ENCODE measurements at places on chromosomes 3 and 15.

DNA sequence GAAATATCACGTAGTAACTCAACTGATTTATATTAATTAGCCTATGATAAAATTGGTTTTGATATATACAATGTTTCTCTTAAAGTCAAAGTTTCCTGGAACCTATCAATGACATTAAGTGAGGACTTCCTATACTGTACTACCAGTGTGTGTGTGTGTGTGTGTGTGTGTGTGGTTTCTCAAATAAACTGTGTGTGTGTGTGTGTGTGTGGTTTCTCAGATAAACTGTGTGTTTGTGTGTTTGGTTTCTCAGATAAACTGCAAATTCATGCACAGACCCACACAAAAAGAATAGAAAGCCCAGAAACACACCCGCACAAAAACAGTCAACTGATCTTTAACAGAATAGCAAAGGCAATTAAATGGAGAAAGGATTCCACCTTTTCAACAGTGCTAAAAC is 14.5 kb upstream of the WDR5B start:
- no peak for DNase-seq

GRCh38 chr3:49671291-49672288 is 2.6 kb upstream of the APEH start:
- DNase-seq = peak; percentile 80

DNA sequence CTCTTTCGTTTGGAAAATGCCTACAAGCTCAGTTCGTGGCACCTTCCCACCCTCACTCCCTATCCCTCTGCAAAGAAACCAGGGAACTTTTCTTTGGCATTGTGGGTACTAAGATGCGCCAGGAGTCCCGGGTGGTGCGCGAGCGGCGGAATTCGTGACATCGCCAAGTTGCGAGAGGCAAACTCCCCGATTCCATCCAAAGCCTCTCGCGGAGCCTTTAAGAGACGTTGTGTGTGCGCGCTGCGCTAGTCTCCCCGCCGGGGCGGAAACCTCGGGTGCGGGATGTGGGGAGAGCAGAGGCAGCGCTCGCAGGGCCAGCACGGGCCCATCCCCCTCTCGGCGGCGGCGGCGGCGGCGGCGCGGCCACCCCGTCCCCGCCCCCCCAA is 443 bp upstream of the NR2F2 start:
- no peak for DNase-seq

DNA sequence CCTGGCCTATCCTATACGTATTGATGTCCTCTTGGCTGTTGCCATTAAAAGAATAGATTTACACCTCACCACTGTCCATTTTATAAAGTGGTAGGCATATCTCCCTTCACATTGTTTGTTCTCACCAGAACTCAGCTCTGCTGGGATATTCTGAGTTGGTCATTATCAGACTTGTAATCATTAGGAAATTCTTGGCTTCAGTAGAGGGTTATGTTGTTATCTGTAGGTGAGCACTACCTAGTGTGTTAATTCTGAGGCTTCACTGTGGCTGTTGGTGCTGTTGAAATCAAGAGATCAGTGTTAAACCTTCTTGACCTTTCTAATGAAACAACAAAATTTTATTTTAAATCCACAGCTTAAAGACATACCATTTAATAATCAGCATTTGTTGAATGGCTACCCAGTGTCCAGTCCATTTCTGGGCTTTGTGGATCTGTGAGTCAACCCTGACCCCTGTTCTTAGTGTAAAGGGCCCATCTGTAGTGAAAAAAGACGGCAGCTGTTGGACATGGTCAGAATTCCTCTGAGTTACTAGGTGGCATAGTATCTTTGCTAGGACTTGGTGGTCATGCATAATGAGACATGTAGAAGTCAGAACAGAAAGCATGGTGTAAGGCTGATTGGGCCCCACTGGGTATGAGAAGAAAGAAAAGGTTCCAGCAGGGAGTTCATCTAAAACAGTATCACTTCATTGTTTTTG is 32.9 kb upstream of the P4HTM start:
- no peak for DNase-seq

GRCh38 chr15:64001148-64001547 is 45.1 kb downstream of the DAPK2 start:
- DNase-seq = no peak

GRCh38 chr15:40937762-40938535 is 8.8 kb downstream of the DLL4 start:
- peak; percentile 59 for DNase-seq

GRCh38 chr3:197368330-197368729 is 69.9 kb upstream of the DLG1 start:
- no peak for DNase-seq

DNA sequence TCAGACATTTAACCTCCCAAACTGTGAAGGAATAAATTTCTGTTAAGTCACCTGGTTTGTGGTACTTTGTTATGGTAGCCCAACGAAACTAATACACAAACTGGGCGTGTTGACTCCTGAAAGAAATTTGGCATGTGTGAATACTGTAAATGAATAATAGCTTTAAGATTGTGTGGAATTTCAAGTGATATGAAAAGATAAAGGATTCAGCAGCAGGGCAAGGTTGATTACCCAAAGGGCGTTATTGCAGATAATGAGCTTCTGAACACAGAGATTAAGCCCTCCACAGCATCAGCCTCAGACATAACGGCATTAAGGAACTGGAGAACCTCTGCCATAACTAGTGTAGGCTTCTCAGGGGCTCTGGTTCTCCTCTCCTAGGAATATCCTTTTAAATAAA is 451.5 kb upstream of the NECTIN3 start:
- no peak for DNase-seq

DNA sequence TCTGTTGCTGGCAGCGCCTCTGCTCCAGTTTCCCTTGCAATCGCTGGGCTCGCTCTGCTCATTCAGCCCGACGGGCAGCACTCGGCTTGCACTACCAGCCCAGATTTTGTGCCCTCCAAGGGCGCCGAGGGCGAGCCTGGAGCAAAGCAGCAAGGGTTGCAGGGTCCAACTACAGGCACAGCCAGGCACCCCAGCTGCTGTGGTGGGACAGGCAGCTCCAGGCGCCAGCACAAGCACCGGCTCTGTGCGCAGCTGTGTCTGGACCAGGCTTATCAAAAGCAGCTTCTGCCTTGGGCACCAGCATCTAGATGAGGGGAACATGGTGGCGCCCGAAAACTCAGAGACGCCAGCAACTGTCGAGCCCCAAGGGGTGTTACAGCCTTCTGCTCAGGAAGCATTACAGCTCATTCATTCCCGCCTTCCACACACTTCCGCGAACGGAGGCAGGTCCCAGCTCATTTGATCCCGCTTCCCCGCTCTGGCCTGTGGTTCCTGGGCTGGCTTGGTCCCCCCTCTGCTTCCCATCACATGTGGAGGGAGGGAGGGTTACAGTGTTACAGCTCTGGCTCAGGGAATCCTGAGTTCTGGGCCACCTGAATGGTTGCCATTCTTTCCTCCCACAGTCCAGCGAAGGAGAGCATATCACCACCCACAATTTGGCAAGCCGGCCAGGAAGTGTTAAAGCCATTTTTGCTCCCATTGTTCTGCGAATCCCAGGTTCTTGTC is 409.9 kb upstream of the ALCAM start:
- DNase-seq = no peak

DNA sequence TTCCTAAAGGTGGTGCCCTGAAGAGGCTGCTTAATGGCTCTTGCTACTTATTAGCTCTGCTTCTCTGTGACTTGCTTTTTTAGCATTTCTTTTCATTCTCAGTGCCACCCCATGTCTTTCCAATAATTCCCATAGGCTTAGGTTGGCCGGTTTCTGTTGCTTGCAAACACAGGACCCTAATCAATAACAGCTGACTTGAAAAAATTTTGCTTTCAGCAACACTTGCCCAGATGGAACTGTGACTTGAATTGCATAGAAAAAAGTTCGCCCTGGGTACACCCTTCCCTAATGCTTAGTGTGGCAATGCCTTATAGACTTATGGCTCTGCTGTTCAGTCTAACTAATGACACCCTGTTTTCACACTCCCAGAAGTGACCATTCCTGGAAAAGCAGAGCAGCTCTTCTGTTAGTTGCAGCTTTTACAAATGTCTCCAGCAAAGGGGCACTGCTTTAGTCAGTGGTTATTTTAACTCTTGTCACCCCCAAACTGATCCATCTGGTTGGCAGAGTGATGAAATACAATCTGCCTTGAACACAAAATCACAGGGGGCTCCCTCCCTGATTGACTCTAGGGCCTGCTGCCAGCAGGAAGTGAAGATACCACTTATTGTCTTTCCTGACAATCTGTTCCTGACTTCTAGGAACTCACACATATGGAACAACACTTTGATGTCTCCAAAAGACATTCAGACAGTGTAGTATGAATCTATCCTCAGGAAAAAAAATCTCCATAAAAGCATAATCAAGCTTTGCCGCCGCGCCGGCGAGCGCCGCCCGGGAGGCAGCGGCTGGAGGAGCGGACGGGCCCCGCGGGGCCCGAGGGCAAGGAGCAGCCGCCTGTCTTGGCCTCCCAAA is 9.7 kb upstream of the SLMAP start:
- DNase-seq = no peak

- no peak for DNase-seq
Measured at GRCh38 chr3:165796701-165797100, 40.5 kb downstream of the BCHE start.

DNA sequence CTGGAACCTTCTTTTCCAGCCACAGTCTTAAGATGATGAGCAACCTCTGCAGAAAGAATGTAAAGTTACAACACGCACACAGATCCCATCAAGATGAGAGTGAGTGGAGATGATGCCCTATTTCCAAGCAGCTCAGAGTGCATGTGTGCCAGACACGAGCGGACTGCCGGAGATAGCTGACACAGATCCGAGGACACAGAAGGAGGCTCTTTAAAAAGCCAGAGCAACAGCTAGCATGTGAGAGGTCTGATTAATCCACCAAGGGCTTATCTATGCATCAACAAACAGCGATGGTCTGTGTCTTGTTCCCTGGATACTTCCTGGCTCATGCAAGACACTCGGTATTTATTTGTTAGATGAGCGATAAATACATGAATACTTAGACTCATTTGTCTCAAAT is 128.6 kb upstream of the DLG1 start:
- DNase-seq = no peak

GRCh38 chr15:34841262-34841725 is 45.9 kb upstream of the ACTC1 start:
- no peak for DNase-seq

DNA sequence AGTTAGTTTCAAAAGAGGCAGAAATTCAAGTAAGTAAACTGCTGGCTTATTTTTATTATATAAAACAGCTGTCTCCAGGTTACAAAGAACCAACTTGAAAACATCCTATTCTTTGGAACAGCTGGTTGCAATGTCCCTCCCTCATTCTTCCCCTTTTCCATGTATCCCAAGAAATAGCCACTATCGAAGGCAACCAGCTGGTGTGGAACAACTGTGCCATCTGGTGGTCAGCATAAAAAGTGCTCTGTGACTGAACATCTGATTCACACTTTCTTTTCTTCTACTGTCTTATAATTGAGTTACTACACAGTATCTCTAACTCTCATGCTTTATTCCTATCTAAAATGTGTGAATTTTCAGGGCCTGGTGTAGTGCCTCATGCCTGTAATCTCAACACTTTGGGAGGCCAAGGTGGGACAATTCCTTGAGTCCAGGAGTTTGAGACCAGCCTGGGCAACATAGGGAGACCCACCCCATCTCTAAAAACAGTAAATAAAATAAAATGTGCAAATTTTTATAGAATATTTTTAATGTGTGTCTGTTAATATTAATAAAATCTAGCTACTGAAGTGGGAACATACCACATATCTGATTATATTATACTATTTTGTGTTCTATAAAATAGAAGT is 9.6 kb downstream of the OSBPL11 start:
- DNase-seq = peak; percentile 43

GRCh38 chr3:61924090-61924735 is 362.8 kb downstream of the PTPRG start:
- DNase-seq = no peak

- no peak for DNase-seq
Measured at GRCh38 chr15:36696196-36696595, 116.8 kb downstream of the CDIN1 start.

GRCh38 chr3:38003817-38004414 is 13.3 kb downstream of the VILL start:
- DNase-seq = no peak

DNA sequence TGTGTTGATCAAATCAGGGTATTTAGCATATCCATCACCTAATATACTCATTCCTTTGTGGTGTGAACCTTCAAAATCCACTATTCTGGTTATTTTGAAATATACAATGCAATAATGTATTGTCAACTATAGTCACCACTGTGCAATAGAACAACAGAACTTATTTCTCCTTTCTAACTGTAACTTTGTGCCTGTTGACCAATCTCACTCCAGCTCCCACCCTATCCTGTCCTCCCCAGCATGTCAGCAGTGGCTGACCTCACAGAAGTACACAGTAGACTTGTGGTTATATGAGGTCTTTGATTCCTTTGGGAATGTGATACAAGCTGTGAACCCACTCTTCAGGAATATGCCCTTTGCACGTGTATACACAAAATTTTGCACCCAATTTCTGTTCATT is 64.2 kb downstream of the ECT2 start:
- DNase-seq = no peak

- no peak for DNase-seq
Measured at GRCh38 chr3:66344391-66344811, 123.6 kb downstream of the SLC25A26 start.

DNA sequence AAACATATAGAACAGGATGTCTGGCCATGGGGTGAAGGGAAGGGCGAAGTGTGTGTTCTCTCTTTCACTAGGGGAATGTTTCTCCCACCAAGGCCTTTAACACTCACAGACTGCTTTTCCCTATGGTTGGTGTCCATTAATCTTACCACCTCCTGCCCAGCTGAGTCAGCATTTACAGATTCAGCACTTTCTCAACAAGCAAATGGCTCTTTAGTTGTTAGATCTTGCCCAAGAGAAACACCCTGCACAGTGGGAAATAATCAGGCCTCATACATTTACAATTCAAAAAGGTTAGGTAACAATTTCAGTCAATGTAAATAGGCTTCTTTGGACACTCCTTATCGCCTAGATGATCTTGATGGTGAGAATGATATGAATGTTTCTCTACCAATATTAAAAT is 418.2 kb downstream of the EPHA3 start:
- no peak for DNase-seq

- DNase-seq = peak; percentile 84
Measured at GRCh38 chr15:56468401-56468800, 3.5 kb upstream of the MNS1 start.

DNA sequence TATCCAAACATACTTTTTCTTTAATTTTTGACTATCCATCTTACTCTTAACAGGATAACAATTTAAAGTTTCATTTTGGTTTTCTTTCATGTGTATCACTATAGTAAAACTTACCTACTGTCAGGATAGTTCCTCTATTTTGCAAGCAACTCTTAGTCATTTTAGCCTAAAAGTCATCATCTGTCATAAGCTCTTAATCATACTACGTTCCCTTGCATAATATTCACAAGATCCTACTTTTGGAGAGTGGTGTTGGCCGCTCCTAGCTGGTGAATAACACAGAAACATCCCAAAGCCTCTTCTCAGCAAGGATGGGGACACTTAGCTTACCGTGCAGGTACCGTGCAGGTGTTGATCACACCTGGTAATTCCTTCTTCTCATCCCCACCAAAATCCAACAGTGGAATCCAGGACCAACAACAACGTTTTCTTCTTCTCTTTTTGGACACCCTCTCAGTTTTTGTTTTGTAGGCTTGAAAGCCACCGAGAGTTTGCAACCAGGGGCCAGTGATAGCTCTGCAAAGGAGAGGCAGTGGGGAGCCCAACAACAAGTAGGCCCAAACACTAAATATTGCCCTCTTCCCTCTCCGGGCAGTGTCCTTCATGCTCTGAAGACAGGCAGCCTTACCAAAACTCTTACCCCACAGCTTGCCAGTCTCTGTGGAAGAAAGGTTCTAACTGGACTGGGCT is 433 bp downstream of the FILIP1L start:
- DNase-seq = no peak

GRCh38 chr3:33058765-33059164 is 38.2 kb downstream of the GLB1 start:
- DNase-seq = no peak

- no peak for DNase-seq
Measured at GRCh38 chr3:186985661-186986364, 55.5 kb downstream of the ST6GAL1 start.
